ENCODE measurements at places on chromosomes 12 and 14.
A peak's percentile ranks its signal among the peaks of the same experiment; 100 is the strongest.

- no peak for DNase-seq
Observed at GRCh38 chr14:49607583-49607982, 8.8 kb downstream of the LRR1 start.

DNA sequence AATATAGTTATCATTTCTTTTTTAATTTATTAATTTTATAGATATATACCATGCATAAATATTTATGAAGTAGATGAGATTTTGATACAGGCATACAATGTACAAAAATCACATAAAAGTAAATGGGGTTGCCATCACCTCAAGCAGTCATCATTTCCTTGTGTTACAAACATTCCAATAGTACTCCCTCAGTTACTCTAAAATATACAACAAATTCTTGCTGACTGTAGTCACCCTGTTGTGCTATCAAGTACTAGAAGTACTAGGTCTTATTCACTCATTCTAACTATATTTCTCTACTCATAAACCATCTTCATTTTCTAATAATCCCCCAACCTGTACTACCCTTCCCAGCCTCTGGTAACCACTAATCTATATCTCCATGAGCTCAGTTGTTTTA lies 432.6 kb upstream of the SYT1 start:
- no peak for DNase-seq

- peak; percentile 37 for DNase-seq
Observed at GRCh38 chr14:57317248-57317833, 48.6 kb downstream of the AP5M1 start.

DNA sequence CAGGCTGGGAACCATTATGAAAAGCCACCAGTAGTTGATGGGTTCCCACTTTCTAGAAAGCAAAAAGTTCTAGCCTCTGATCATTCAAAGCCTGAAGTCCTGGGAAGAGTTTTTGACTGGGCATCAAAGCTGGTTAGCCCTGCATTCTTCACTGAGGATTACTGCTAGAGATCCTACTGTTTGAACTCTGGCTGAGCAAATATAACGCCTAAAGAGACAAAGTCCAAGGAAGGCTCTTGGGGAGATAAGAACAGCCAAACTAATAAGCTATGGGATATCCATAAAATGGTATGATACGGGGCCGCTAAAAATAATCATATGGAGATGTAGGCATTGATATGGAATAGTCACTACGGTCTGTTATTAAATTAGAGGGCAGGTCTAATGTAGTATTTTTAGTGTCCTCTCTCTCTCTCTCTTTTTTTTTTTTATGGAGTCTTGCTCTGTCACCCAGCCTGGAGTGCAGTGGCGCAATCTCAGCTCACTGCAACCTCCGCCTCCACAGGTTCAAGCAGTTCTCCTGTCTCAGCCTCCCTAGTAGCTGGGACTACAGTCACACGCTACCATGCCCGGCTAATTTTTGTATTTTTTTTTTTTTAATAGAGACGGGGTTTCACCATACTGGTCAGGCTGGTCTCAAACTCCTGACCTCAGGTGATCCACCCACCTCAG lies 35.5 kb downstream of the PLXNC1 start:
- DNase-seq: no peak

DNA sequence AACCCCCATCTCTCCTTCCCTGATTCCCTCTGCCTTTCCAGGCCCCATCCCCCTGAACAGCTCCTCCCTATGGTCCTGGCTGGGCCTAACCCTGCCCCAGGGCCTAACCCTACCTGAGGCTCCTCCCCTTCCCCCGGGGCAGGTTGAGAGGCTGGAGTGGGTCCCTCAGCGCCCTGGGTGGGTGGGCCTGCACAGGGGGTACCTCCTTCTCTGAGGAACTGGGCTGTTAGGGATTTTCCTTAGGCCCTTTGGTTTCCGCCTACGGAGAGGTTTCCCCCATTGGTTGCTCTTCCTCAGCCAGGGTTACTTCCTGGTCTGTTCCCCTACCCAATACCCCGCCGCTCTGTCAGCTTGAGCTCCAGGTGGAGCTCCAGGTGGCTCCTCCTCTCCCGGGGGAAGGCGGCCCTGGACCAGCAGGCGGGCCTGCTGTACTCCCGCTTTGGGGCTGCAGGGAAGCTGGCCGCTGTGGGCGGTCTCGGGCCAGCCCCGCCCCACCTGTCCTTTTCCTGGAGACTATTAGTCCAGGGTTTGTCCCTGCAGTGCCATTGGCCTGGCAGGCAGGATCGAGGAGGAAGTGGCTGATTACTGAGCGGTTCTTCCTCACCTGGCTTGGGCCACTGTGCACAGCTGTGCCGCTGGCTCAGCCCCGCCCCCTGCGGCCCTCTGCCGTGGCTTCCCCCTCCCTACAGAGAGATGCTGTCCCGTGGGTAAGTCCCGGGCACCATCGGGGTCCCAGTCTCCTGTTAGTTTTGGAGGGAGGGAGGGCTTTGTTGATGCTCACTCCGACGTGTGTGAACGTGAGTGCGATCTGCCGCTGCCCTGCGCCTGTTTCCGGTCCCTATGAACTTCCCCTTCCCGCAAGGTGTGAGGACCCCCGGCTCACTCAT lies 2.5 kb downstream of the C12orf57 start:
- DNase-seq: peak; percentile 99

GRCh38 chr12:123732251-123732650 lies 20.1 kb downstream of the ATP6V0A2 start:
- DNase-seq: no peak

- no peak for DNase-seq
Observed at GRCh38 chr14:75155169-75155568, 21.2 kb downstream of the TMED10 start.

- DNase-seq: peak; percentile 68
Observed at GRCh38 chr14:89773644-89774316, 180.8 kb downstream of the EFCAB11 start.
